ENCODE measurements at places on chromosomes 2 and 18. TPM values are rescaled to one million over a fixed set of nuclear protein-coding genes. Genes with fewer than 3 reads are reported as not detected.

Gene SEPTIN10
- 46.9 TPM for total RNA-seq

DNA sequence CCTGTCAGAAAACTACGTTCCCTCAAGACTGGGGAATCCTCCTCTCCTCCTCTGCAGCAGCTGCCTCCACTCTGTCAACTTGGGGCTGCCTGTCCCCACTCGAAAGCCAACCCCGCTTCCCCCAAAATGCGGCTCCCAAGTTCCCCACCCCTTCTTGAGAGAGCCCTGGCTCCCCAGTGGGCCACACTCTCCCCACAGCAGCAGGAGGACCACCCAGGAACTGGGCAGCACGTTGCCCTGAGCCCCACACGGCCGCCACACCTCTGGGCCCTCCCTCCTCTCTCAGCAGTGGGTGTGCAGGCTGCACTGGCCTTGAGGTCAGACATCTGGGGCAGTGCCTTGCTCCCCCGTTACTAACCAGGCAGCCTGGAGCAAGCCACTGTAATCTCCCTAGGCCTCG, 9.6 kb upstream of the TEX51 start:
- no peak for DNase-seq

GRCh38 chr2:60353406-60353800, 200.1 kb downstream of the BCL11A start:
- DNase-seq, result no peak

DNA sequence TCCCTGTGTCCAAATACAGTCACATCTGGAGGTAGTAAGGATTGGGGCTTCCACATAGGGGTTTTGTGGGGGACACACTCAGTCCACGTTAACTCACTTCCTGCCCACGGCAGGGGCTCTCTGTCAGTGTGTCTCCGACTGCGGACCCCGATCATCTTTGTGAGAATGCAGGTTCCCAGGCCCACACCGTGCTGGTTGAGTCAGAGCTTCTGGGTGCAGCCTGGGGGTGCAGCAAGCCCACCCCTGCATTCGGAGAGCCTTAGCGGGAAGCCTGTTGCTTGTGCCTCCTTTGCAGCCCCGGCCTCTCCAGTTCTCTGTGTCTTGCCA, 28.0 kb downstream of the HPCAL1 start:
- DNase-seq, result no peak

DNA sequence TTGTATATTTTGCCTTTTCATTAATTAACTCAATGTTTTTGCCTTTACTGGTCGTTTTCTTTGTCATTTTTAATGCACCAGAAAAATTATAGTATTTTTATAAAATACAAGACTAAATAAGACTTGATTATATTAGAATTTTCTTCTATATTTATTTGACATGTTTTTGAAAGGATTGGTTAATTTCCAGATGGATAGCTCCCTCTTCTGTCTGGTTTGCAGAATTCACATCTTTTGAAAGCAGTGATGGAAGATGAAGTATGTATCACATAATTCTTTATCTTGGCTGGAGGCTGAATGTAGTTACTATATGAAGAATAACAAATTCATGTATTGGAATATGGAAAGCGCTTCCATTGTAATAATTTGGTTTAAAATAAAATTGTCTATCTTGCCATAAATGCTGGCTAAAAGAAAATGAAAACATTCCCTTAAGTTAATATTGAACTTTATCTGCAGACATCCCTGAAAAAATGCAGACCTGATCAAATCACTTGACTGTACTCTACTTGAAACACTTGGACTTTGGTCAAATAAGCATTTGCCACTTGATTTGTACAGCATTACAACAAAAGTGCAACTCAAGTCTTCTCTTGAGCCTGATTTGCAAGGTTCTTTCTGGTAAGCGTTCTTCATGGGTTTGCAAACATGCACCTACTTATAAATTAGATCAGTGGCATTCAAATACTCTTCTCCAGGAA, 86.3 kb upstream of the EFEMP1 start:
- no peak for DNase-seq

All from MG63 (cell line).